ENCODE measurements at places on chromosomes 3 and 15.
A peak's percentile ranks its signal among the peaks of the same experiment; 100 is the strongest.

- DNase-seq, result no peak
Measured at GRCh38 chr3:95311272-95311671, 1248.4 kb downstream of the NSUN3 start.

DNA sequence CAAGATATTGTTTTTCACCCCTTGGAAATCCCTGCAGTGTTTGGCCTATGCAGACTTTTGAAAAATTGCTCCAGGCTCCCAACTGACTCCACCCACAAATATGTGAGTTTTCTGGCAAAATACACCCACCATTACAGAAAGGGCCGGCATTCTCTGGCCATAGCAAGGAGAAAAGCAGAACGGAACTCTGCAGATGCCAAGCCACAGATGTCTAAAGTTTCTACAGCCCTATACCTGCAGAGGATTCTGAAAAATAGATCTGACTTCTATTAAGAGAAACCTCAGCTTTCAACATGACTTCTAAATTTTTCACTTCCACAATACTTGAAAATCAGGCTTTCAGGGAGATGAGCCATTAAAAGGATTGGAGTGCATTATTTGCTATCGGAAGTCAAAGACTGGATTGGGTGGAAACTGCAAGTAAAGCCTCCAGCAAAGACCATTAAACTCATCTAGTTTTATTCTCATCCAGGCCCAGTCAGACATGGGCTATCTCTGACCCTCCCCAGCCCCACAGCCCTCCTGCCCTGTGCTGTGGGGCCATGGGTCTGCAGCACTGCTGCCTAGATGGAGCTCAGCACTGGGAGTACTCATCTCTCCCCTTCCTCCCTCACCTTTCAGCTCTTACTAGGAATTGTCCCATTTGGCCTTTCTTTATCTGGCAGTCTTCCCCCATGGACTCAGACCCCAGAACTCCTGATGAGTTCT lies 243.1 kb upstream of the GOLGA6L4 start:
- DNase-seq, result no peak

- no peak for DNase-seq
Measured at GRCh38 chr3:81741216-81741615, 20.2 kb downstream of the GBE1 start.

GRCh38 chr3:161296814-161297213 lies 74.5 kb downstream of the SPTSSB start:
- no peak for DNase-seq

GRCh38 chr3:8756671-8757070 lies 12.7 kb downstream of the OXTR start:
- no peak for DNase-seq

DNA sequence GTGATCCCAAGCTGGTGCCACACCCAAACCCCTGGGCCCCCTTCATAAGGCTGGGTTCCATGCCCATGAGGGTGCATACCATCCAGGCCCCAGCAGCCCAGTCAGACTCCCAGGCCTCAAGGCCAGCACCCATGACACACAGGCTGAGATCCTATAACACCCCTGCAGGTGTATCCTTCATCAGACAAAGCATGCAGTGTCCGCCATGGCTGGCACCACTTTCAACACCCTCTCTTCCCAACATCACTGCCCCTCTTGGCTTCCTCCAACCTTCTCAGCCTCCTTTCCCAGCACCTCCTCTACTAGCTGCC lies 3.5 kb downstream of the CCDC51 start:
- DNase-seq, result no peak

GRCh38 chr3:111739311-111739911 lies 119.7 kb upstream of the PHLDB2 start:
- no peak for DNase-seq

DNA sequence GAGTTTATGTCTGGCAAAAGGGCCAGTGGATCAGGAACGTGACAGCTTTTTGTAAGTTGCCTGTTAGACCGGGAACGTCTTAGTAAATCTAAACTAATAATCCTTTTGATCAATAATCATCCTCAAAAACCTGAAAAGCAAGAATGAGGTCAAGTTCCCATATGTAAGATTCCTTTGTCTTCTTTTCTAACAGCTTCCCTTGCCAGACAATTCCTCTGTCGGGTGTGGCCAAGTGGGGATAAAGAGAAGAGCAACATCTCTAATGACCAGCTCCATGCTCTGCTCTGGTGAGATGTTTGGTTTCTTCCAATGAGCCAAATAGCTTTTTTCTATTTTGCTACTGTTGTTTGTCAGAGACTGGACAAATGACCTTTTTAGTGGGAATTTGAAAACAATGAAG lies 19.8 kb downstream of the FANCD2OS start:
- no peak for DNase-seq

GRCh38 chr3:74676-75243 lies 121.8 kb upstream of the CHL1 start:
- no peak for DNase-seq

- DNase-seq, result peak; percentile 38
Measured at GRCh38 chr3:86969500-86970189, 21.3 kb downstream of the VGLL3 start.

DNA sequence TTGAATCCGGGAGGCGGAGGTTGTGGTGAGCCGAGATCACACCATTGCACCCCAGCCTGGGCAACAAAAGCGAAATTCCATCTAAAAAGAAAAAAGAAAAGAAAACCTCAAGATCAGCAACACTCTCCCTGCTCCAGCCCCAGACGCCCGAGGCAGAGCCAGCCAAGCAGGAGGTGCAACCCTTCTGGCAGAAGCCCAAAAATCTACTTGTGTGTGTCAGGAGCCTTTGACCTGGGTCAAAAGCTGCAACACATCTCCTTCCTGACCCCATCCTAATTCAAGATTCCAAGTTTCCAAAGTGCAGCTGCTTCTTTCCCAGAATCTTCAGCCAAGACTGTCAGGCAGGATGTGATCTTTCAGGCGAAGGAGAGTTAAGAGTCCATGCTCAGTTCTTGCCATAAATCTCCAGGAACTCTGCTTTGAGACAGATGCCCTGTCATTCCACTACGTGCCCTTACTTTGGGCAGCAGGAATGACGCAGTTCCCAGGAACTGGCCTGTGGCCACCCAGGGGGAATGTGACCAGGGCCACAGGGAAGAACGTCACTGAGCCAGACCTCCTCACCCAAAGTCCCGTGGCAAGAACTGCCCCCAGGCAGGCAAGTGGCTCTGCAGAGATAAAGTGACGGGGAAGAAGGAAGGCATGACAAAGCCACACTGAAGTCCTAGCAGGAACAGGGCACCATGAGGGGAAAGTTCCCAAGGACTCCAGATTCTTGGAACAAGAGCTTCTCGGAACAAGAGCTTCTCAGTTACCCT lies 39.4 kb downstream of the SH3BP5 start:
- no peak for DNase-seq

DNA sequence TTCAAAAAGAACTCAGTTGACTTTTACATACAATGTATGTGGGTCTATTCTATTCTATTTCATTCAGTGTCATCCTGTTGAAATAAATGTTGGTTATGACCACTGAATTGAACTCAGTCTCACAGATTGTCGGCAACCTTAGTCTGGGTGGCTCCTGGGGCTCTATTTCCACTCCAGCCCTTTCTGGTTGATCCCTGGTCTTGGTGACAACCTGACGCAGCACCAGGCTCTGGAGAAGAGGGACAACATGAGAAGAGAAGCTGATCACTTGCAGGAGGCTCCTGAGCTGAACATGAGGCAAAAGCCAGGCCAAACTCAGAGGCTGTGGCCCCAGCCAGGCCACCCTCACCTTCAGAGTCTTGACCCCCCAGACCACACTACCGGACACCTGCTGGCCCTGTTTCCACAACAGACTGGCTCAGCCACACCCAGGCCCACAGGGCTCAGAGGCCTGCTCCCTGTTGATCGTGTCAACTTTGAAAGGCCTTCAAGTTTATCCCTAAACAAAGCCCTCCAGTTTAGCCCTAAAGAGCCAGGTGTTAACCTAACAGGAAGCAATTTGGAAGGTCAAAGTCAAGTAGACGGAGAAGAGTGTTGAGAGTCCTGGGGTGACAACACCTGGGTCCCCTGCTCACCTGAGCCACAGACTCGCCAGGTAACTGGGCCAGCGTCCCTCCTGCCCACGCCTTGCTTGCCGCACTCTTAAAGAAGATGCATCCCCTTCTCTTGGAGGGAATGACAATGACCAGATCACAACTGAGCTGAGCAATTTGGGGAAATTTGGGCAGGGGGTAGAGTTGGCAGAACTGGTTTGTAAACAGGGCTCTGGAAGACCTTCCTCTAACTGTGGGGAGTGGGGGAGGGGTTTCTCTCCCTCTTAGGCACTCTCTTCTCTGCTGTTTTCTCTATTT lies 15.4 kb upstream of the MUC20 start:
- DNase-seq, result no peak

- no peak for DNase-seq
Measured at GRCh38 chr3:168956076-168956475, 707.4 kb downstream of the MECOM start.

- DNase-seq, result no peak
Measured at GRCh38 chr3:127787071-127787490, 35.2 kb downstream of the MGLL start.

All from NT2/D1 (cell line).